Stimulated activated CD4-positive, alpha-beta T cell treated with anti-CD3 and anti-CD28 coated beads, Interleukin-15, amount 100 ng/mL, for 1 hour (primary cell): ENCODE measurements at places on chromosomes 2 and 18.

GRCh38 chr2:236169151-236169721 is 1.1 kb upstream of the GBX2 start:
- no peak for DNase-seq

- DNase-seq = no peak
Measured at GRCh38 chr2:80517316-80517715, 212.8 kb upstream of the LRRTM1 start.

DNA sequence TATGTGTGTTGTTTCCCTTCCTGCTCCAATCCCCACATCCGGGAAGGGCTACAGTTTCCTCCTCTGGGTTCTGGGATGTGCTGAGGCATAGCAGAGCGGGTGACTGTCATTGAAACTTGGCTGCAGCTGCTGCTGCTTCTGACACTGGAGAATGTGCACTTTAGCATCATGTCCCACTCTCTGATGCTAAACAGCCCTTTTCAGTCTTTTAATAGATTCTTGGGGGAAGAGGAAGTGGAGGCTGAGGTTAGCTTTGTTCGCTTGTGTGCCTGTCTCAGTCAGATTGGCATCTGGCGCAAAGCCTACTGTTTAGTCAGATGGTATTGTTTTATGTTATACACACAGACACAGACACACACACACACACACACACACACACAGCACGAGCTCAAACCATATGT is 136.5 kb upstream of the RND3 start:
- no peak for DNase-seq

DNA sequence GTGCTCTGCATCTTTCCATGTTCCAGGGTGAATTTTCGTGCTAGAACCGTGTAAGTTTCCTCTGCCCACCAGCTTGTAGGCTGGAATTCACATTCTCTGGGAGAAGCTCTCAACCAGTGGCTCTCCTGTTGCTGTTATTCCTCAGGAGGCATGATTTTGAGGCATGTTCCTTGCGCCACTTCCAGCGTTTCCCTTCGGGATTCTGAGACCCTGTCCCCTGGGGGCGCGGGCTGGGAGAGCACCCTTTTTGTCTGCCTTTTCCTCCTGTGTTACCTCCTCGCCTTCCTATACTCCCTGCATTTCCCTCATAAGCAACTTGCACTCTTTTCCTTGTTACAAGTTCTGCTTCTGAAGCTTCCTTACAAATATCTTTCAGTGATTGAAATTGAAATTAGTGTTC is 156.4 kb downstream of the PTPRM start:
- DNase-seq = no peak

DNA sequence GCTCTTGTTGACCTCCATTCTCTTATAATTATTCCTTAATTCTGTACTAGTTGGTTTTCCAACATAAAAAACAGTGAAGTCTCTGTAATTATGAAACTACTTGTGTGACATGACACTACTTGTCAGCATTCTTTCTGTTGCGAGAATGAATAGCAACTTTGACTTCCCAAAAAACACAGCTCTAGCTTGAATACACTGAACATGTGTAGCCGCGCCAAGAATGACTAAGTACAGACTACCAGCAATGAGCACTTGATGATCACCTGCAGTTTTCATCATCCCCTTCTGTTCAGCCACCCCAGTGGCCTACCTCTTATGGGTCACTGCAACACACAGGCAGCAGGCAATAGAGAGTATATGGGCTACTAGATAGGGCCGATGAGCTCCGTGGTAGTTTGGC is 229.3 kb downstream of the TGIF1 start:
- no peak for DNase-seq

DNA sequence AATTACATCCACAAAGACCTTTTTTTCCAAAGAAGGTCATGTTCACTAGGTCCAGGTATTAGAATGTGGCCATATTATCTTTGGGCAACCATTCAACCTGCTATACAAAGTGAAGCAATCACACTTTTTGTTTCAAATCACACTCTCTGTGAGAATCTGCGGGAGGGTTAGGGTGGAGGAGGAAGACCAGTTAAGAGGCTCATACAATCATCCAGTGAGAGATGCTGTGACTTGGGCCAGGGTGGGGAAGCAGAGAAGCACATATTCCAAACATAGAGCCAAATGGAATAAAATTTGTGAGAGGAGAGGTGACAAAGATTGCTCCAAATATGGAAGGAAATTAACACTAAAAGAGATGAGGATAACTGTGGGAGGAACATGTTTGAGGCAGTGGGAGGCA is 351.6 kb downstream of the CYRIA start:
- DNase-seq = no peak

GRCh38 chr2:144834363-144834762 is 314.4 kb upstream of the ZEB2 start:
- no peak for DNase-seq

DNA sequence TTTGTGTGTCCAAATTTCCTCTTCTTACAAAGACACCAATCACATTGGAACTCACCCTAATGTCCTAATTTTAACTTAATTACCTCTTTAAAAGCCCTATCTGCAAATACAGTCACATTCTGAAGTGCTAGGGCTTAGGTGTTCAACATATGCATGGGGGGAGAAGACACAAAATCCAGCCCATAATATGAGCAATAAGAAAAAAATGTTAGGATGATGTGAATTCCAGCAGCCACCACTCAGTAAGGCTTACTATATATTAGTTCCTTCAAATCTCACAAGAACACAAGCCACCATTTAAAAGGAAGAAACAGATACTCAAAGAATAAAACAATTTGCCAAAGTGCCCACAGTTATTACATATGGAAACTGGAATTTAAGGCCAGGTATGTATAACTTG is 285.7 kb downstream of the EPHA4 start:
- DNase-seq = no peak

GRCh38 chr2:168599738-168600137 is 143.7 kb downstream of the CERS6 start:
- DNase-seq = no peak

GRCh38 chr2:151029406-151030157 is 232.1 kb downstream of the RBM43 start:
- DNase-seq = no peak

DNA sequence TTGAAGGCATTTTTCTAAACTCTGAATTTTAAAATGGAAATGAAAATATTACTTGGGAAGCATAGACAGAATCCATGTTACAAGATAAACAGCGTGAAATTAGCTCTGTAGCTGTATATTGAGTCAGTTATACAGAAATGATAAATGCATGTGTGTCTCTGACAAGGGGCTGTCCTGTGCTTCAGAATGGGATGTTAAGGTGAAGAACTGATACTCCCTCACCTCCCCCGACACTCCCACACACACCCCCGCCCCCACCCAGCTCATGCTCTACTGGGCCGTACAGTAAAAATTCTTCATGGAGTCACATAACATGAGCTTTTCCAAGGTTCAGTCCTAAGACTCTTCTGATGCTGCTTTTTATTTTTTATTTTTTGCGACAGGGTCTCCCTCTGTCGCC is 869 bp upstream of the THUMPD2 start:
- DNase-seq = no peak

DNA sequence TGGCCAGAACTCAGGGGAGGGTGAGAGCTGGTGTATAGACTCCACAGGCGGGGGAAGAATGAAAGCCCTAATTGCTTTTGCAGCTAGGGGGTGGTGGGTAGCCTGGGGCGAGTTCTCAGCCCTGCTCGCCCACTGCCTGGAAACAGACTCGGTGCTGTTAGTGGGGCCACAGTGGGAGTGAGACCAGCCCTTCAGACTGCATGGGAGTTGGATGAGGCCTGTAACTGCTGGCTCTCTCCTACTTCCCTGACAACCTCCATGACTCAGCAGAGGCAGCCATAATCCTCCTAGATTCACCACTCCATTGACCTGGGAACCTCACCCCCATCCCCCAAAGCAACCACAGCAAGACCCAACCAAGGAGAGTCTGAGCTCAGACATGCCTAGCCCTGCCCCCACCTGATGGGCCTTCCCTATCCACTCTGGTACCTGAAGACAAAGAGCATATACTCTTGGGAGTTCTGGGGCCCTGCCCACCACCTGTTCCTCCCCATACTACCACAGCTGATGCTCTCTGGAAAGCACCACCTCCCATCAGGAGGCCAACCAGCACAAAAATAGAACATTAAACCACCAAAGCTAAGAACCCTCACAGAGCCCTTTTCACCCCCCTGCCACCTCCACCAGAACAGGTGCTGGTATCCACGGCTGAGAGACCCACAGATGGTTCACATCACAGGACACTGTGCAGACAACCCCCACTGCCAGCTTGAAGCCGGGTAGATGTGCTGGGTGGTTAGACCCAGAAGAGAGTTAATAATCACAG is 226.3 kb downstream of the EIPR1 start:
- DNase-seq = no peak

DNA sequence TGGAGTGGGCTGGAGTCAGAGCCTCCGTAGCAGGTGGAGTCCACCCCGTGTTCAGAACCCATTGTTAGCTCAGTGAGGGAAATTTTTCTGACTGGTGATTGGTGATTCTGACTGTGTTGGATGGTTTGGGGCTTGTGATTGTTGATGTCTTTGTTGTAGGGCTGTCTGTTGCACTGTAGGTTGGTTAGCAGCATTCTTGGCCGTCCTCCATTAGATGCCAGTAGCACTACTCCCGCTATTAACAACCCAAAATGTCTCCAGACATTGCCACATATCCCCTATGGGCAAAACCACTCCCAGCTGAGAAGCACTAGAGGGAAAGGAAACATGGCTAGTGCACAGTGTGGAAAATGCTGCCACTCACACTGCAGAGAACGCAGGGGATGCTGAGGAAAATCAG is 51.7 kb downstream of the ARMC9 start:
- no peak for DNase-seq

DNA sequence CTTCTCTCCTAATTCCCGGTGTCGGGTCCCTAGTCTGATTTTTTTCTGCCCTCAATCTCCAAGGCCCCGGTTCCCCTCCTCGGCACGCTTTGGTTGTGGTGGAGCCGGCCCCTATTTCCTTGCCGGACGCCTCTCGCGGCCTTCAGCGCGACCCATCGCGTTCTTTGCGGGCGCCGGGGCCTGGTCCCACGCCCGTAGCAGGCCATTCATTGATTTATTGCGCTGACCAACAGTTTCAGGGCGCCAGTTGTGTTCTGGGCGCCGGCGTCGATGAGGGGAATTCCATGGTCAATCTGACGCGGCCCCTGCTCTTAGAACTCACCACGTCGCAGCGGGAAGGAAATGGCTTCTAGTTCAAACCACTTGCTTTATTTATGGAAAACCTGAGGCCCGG is 396 bp downstream of the CNOT9 start:
- DNase-seq = peak; percentile 35

DNA sequence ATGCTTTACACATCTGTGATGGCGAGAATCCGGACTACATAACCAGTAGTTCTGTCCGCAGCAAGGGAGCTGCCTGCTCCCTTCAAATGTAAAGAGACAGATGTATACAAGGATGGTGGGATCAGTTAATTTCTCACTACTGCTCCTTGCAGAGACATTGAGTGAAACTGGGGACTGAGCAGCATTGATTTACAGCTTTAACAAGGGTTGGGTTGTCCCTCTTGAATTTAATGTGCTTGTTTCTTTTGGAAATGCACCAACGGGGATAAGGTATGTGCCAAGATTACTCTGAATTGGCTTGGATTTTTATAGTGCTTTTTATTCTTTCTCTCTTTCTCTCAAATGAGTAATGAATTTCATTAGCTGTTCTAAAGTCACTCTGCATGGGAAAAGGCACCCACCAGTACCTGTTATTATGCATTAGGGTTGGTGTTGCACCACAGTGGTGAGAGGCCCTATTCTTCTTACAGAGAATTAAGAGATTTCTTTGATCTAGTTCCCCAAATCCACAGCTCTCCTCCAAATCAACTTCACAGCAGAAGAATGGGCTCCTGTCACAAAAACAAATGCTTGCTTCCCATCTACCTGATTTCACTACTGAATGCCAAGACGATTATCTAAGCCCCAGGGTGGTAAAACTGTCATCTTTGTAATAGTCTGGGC is 107.6 kb downstream of the DOCK10 start:
- DNase-seq = no peak

GRCh38 chr2:86793752-86794151 is 3.0 kb upstream of the CD8A start:
- DNase-seq = no peak

GRCh38 chr18:4293337-4293736 is 161.8 kb downstream of the DLGAP1 start:
- no peak for DNase-seq

DNA sequence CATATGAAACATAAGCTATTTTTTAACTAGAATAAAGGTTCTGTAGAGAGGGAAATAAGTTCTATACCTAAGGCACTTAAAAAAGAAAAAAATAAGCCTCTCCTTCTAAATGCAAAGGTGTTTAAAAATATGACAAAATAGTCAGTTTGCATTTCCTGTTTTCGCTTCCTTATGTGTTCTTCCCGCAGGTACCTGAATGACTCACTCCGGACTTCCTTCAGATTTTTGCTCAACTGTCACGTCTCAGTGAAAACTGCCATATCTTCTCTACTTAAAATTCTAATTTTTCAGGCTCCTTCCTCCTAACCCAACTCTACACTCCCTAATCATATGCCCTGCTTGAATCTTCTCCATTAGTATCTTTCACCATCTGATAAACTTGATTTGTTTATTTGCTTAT is 1333.1 kb downstream of the LRP1B start:
- no peak for DNase-seq

- no peak for DNase-seq
Measured at GRCh38 chr2:175883586-175884194, 118.4 kb downstream of the LNPK start.

GRCh38 chr2:37809525-37809924 is 115.6 kb upstream of the RMDN2 start:
- DNase-seq = no peak

- DNase-seq = no peak
Measured at GRCh38 chr18:3086871-3087270, 73.9 kb upstream of the LPIN2 start.

GRCh38 chr2:26534098-26534864 is 56.4 kb upstream of the OTOF start:
- DNase-seq = no peak

- DNase-seq = no peak
Measured at GRCh38 chr18:48308755-48309575, 100.2 kb downstream of the ZBTB7C start.

DNA sequence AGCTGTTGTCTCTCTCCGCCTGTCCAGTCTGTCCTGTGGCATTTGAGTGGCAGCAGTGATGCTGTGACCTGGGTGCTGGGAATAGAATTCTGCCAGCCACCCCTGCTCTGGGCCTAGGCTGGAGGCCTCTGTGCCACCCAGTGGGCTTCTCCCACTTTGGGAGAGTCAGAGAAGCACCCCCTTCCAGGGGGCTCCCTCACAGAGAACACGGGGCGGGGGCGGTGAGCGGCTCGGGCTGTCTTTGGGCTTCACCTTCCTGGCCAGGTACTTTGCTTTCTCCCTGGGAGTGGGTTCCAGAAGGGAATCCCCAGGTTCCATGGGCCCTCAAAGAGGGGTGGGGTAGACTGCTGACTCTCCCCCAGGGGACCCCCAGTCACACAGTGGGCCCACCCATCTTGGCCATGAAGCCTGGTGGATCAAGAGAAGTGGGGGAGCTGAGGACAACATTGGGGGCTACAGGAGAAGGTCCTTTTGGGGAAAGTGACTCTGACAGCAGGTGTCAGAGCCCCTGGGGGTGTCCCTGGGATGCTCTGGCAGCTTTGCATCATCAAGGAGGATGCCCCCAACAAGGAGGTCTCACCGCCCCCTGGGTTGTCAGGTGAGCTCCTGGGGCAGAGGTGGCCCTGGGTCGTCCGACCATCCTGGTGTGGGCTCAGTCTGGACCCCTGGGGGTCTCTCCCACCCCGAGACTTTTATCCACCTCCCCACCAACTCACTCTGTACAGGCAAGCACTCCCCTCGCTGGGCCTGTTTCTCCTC is 18.8 kb upstream of the BOK start:
- no peak for DNase-seq

GRCh38 chr2:236365258-236366048 is 101.2 kb upstream of the ASB18 start:
- no peak for DNase-seq
